ENCODE measurements at places on chromosomes 7 and 10. TPM values are rescaled to one million over a fixed set of nuclear protein-coding genes. Genes with fewer than 3 reads are reported as not detected.

BMI1 gene
- total RNA-seq = 29.6 TPM

DNA sequence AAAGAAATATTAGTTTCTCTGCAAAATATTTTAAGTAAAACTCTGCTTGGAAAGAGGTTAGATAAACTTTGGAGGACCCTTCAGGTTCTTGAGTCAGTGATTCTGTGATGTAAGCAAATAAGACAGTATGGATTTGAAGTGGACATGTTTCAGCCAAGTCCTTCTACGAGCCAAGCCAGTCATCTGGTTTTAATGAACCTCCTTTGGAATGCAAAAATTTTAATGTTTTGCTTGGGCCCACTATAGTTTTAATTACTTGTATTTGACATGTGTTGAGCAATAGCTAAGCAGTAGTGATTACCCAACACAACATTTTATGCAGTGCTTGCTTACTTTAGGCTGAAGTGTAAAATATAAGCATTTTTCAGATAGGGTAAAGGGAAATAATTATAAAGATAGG is 296.3 kb upstream of the SEMA3D start:
- no peak for DNase-seq

SLC29A3 gene
- total RNA-seq = 6.7 TPM

GRCh38 chr10:110241841-110242240 is 34.4 kb downstream of the MXI1 start:
- DNase-seq = no peak

CCDC172 gene
- total RNA-seq = not detected

DNA sequence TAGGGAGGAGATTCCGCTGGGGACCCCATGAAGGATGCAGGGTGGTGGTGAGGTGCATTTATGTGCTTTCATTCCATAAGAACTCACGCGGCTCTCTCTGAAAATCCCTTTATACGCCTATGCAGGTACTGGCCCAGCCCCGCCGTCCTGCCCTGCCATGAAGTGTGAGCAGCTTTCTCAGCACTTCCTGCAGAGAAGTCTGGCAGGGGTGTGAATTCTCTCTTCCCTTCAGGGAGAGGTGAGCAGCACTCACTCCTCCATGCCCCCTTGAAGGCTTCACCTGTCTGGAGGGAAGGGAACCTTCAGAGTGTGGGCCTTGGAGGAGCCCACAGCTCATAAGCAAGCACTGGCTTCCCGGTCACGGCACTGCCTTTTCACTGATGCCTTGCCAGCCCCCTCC is 34.0 kb downstream of the PPP2R2D start:
- no peak for DNase-seq

DNA sequence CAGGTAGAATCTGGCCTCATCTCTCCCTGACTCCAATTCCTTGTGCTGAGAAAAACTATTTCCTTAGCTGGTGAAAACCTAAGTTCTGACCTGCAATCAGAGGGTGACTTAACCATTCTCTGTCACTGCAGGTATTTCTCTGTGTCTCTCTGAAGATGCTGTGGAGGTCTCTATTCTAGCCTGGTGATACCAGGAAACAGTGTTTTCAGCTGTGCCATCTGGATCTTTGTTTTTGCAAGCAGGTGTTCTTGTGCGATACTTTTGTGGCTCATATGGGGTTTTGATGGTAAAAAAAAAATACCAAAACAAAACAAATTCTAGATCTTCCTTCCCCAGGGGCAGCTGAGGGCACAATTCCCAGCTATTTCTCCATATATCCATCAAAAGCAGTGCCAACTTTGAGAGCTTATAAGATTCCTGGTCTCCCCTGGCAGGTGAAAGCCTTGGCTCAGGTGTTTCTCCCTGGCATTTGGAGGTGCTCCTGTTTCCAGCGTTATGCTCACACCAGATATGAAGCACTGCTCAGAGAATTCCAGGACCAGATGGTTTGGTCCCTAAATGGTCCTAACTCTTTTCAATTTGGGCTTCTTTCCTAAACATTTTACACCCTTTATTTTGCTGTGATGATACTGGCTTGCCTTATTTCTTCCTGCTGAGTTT is 9.9 kb upstream of the NPVF start:
- DNase-seq = no peak

- no peak for DNase-seq
Observed at GRCh38 chr10:86666538-86666937, 1.8 kb upstream of the LDB3 start.

- DNase-seq = no peak
Observed at GRCh38 chr7:70356787-70357328, 758.6 kb downstream of the AUTS2 start.

- no peak for DNase-seq
Observed at GRCh38 chr10:25786161-25786560, 147.9 kb upstream of the MYO3A start.

GRCh38 chr7:98329791-98330373 is 48.4 kb downstream of the BRI3 start:
- no peak for DNase-seq

TRIM56 gene
- 43.3 TPM for total RNA-seq

- no peak for DNase-seq
Observed at GRCh38 chr10:14588084-14588937, 186.4 kb downstream of the FAM107B start.

DNA sequence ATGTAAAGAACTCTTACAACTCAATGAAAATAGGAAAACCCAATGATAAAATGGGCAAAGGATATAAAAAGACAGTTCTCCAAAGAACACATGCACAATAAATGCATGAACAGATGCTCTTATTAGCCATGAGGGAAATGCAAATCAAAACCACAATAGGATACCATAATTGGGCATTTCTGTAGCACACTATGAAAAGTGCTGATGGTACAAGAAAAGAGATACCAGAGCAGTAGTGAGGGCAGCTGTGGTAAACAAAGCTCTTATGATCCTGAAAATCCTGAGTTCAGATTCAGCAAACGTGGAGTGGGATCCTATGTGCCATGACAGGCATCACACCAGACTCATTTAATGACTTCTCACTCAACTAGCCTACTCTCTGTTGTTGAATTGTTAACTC is 96.7 kb upstream of the SLC25A13 start:
- no peak for DNase-seq

SUV39H2 gene
- 5.6 TPM for total RNA-seq

EPHB6 gene
- total RNA-seq = 1.2 TPM

DNA sequence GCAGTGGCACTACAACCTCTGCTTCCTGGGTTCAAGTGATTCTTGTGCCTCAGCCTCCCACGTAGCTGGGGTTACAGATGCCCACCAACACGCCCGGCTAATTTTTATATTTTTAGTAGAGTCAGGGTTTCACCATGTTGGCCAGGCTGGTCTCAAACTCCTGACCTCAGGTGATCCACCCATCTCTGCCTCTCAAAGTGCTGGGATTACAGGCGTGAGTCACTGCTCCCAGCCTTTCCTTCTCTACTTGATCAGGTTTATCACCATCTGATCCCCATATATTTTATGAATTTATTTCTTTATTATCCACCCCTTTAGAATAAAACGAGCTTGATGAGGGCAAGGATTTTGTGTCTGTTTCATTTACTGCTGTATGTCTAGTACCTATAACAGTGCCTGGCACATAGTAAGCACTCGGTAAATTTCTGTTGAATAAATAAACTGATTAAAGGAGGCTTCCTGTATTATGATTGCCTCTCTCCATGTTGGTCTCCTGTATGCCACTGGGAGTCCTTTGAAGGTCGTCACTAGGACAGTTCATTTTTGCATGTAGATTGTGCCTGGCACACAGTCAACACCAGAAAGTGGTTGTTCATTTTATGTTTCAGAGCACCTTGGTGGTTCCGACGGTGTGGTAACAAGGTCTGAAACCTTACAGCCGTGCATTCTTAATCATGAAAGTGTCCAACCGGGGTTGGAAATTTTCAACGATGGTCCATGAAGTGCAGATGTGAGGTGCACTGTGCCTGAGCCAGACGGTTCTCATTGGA is 9.6 kb upstream of the EIF3A start:
- no peak for DNase-seq

HOXA9 gene
- total RNA-seq = 28.6 TPM

GRCh38 chr7:45163692-45164052 is 6.1 kb downstream of the RAMP3 start:
- no peak for DNase-seq

KEL gene
- 0.85 TPM for total RNA-seq

WDR86 gene
- 0.85 TPM for total RNA-seq

DNA sequence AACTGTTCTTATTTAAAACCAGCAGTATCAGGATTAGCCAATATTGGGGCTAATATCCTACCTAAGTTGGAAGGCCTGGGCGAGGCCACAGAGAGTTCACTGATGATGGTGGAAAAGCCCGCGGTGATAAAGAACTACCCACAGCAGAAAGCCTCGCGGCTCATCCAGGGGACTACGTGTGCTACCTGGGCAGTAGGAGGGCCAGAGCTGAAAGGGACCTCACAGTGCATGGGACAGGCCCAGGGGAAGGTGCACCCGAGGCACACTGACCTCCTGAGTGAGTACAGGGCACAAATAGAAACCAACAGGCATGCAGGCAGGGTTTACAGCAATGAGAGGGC is 1.4 kb downstream of the WDR86 start:
- DNase-seq = no peak

DNA sequence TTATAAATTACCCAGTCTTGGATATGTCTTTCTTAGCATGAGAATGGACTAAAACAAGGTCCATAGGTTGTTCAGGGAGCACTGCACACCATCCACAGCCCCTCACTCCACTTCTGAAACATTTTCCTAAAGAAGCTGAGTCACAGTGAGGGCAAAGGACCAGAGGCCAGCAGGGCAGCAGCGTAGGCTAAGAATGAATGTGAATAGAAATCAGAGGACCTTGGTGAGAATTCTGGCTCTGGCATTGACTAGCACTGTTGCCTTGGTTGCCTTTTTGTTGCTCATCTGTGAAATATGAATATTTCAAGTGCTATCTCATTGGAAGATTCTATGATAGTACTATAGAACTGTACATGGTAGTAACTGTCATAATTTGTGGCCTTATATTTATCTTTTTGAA is 41.7 kb upstream of the TOMM7 start:
- no peak for DNase-seq

GRCh38 chr10:126196281-126196680 is 192.0 kb downstream of the ADAM12 start:
- DNase-seq = no peak

SORCS1 gene
- total RNA-seq = 2.7 TPM

DNA sequence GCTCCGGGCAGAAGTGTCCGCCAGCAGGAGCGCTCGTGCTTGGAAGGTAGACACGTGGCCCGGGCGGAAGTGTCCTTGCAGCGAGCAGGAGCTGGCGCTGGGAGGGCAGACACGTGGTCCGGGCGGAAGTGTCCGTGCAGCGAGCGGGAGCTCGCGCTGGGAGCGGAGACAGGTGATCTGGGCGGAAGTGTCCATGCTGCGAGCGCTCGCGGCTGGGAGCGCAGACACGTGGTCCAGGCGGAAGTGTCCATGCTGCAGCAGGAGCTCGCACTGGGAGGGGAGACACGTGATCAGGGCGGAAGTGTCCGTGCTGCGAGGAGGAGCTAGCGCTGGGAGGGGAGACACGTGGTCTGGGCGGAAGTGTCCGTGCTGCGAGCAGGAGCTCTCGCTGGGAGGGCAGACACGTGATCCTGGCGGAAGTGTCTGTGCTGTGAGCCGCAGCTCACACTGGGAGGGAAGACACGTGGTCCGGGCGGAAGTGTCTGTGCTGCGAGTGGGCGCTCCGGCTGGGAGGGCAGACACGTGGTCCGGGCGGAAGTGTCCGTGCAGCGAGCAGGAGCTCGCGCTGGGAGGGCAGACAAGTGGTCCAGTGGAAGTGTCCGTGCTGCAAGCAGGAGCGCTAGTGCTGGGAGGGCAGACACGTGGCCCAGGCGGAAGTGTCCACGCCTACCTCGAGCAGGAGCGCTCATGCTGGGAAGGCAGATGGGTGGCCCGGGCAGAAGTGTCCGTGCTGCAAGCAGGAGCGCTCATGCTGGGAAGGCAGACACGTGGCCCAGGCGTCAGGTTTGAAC is 41.1 kb upstream of the PRKAR1B start:
- DNase-seq = no peak

- DNase-seq = no peak
Observed at GRCh38 chr7:114711241-114711640, 210.7 kb upstream of the MDFIC start.

DNA sequence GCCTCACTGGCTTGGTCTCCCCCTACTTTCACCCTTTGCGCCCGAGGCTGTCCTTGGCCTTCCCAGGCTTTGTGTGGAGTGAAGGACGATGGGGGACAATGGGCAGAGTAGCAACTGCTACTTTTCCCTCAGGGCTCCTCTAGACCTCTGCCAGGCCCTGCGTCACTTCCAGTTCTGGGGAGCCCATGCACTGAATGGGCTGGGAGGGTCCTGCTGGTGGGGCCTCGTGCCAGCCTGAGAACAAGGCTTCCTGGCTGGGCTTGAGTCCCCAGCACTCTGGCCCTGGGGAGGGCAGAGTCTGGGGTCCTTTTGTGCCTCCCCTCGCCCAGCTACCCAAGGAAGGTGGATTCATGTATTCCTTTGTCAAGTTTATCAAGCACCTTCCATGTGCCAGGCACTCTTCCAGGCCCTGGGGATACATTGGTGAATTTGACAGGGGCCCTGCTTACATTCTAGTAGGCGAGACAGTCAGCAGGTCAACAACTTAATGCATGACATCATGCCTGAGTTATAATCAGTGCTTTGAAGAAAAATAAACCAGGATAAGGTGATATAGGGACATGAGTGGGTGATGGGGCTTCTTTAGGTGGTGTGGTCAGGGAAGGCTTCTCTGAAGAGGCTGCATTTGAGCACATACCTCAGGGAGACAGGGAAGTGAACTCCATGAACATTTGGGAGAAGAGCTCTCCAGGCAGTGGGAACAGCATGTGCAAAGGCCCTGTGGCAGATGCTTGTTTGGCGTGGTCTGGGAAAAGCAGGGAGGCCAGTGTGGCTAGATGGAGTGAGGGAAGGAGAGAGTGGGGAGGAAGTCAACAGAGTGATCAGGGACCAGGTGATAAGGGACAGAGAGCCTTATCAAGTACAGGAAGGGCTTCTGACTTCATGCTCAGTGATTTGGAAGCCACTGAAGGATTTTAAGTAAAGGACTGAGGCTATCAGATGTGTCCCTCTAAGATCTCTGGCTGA is 14.1 kb downstream of the ZMIZ1 start:
- DNase-seq = no peak

GRCh38 chr10:4541292-4541691 is 284.7 kb upstream of the AKR1E2 start:
- peak; percentile 30 for DNase-seq

GRCh38 chr10:31808258-31809218 is 120.1 kb downstream of the ARHGAP12 start:
- DNase-seq = no peak

DNA sequence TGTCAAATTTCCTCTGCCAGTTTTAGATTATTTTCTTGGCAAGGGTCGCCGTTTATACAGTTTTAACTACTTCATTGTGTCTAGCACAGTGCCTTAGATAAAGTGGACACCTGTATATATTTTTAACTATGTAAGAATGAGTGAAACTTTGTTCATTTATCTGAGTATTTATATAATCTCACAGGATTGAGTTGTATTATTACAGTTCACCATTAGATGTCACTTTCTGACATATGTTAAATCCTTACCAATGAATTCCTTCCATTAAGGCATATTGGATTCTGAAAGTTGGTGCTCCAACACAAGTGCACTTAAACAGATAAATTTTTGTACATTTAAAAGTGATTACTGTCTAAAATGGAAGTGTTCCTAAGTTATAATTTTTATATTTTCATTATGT is 43.0 kb downstream of the ZMYND11 start:
- no peak for DNase-seq
